ENCODE measurements at places on chromosomes 7 and 10. TPM values are rescaled to one million over a fixed set of nuclear protein-coding genes. Genes with fewer than 3 reads are reported as not detected.

Gene EPO
- polyA plus RNA-seq: not detected

Gene SEMA3D
- polyA plus RNA-seq: not detected

Gene SPDYE2
- not detected for polyA plus RNA-seq

Gene SPDYE1
- not detected for polyA plus RNA-seq

Gene TEX47
- polyA plus RNA-seq: not detected

Gene PTN
- polyA plus RNA-seq: not detected

Gene DRGX
- polyA plus RNA-seq: not detected

Gene FBH1
- 48.3 TPM for polyA plus RNA-seq

Gene MET
- not detected for polyA plus RNA-seq

GRCh38 chr7:50954716-50955115, 172.0 kb upstream of the GRB10 start:
- no peaks in the 10 kb centered on the region for H3K36me3 ChIP-seq
- H3K4me1 ChIP-seq: no peaks in the 10 kb centered on the region
- no peak for DNase-seq
- no peaks in the 10 kb centered on the region for H3K27me3 ChIP-seq

DNA sequence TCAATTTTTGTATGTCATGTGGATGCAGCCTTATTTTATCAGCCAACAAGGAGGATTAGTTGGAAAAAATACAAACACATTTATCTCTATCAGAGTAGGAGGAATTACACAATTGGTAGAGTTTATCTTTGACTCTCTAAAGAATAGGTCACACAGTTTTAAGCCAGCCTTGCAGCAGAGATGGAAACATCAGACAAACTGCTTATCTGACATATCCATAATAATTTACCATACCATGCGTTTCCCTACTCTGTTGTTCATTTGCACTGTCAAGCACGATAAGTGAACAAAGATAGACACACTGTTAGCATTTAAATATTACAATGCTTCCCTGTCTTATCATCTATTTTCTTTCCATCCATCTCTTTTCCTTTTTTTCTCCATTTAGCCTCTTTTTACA, 283.7 kb upstream of the SMIM30 start:
- DNase-seq: no peak
- no peaks in the 10 kb centered on the region for H3K4me1 ChIP-seq
- no peaks in the 10 kb centered on the region for H3K36me3 ChIP-seq

DNA sequence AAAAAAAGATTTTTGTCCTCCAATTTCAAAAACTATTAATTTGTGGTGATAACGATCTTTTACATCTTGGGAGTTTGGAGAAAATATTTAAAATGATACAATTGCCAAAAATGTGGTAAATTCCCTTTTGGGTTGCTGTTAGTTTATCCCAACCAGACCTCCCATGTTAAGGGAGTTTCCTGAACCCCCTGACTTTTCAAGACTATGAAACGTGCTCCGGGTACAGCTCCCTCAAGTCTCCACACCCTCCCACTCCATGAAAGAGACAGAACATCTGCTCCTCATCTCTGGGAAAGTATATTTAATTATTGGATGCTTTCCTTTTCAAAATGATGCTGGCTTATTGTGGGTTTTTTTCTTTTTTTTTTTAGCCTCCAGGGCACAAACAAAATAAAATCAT, 534.6 kb upstream of the NRP1 start:
- H3K36me3 ChIP-seq: no peaks in the 10 kb centered on the region
- H3K4me1 ChIP-seq: no peaks in the 10 kb centered on the region
- H3K27ac ChIP-seq: no peak overlapping the region
- H3K4me3 ChIP-seq: no peak overlapping the region
- peaks cover 6% of the 10 kb centered on the region for H3K27me3 ChIP-seq

DNA sequence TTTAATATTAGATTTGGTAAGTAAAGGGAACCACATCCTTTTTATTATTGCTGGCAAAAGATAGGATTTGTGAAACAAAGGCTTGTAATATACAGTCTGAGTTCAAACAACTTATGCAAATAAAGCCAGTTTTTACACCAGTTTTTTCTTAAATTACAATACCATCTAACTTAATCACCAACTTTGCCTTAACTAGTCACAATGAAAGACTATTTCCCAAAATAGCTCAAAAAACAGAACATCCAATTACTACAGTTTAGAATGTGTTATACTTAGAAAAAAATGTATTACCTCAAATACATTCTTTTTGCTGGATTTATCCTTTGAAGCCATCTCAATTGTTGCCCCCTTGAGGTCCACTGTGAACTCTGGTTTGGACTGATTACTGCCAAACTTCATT, 108.5 kb downstream of the ARHGAP12 start:
- no peak overlapping the region for H3K4me3 ChIP-seq
- H3K27ac ChIP-seq: no peak overlapping the region
- peaks cover 14% of the 10 kb centered on the region for H3K36me3 ChIP-seq
- no peaks in the 10 kb centered on the region for H3K4me1 ChIP-seq
- no peak for DNase-seq

- no peak for DNase-seq
- H3K4me1 ChIP-seq: no peaks in the 10 kb centered on the region
- H3K27me3 ChIP-seq: peaks cover 24% of the 10 kb centered on the region
Observed at GRCh38 chr7:45914911-45915310, 6.2 kb downstream of the IGFBP3 start.

- no peak for DNase-seq
- H3K27me3 ChIP-seq: no peaks in the 10 kb centered on the region
- no peak overlapping the region for H3K27ac ChIP-seq
- no peak overlapping the region for H3K4me3 ChIP-seq
- H3K36me3 ChIP-seq: no peaks in the 10 kb centered on the region
Observed at GRCh38 chr10:62467527-62467926, 93.4 kb downstream of the ZNF365 start.

GRCh38 chr10:6089334-6090219, 743 bp downstream of the RBM17 start:
- H3K4me1 ChIP-seq: peaks cover 58% of the 10 kb centered on the region
- no peaks in the 10 kb centered on the region for H3K36me3 ChIP-seq
- H3K4me3 ChIP-seq: peak overlapping the region; percentile 58
- DNase-seq: no peak
- H3K27me3 ChIP-seq: no peaks in the 10 kb centered on the region
- peak overlapping the region; percentile 27 for H3K27ac ChIP-seq

DNA sequence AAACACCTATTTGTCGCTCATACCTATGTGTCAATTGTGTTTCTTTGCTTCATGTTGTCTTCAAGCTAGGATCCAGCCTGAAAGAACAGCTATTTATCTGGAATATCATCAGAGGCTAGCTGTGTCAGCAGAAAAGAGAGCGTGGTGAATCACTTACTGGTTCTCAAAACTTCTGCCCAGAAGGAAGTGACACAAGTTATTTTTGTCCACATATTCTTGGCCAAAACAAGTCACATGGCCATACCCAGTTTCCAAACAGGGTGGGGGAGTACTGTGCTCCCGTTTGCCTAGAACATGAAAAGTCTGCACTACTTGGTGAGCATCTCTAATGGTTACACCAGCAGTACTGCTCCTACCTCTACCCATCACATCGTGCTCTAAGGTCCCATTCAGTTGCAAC, 160.9 kb upstream of the CSTF2T start:
- no peak overlapping the region for H3K27ac ChIP-seq
- no peaks in the 10 kb centered on the region for H3K36me3 ChIP-seq
- no peaks in the 10 kb centered on the region for H3K4me1 ChIP-seq
- H3K4me3 ChIP-seq: no peak overlapping the region
- no peaks in the 10 kb centered on the region for H3K27me3 ChIP-seq
- DNase-seq: peak; percentile 2

- no peak overlapping the region for H3K27ac ChIP-seq
- DNase-seq: no peak
- no peaks in the 10 kb centered on the region for H3K4me1 ChIP-seq
- H3K27me3 ChIP-seq: peaks cover 2% of the 10 kb centered on the region
- no peaks in the 10 kb centered on the region for H3K36me3 ChIP-seq
Observed at GRCh38 chr10:29375888-29376287, 87.0 kb downstream of the LYZL1 start.

- no peaks in the 10 kb centered on the region for H3K36me3 ChIP-seq
- no peak for DNase-seq
- H3K27me3 ChIP-seq: peaks cover 6% of the 10 kb centered on the region
- H3K27ac ChIP-seq: no peak overlapping the region
Observed at GRCh38 chr7:24729365-24730017, 27.8 kb downstream of the GSDME start.

GRCh38 chr7:28466341-28466740, 54.0 kb downstream of the CREB5 start:
- H3K36me3 ChIP-seq: no peaks in the 10 kb centered on the region
- H3K27ac ChIP-seq: no peak overlapping the region
- no peaks in the 10 kb centered on the region for H3K4me1 ChIP-seq
- no peak for DNase-seq
- no peak overlapping the region for H3K4me3 ChIP-seq

- no peaks in the 10 kb centered on the region for H3K36me3 ChIP-seq
- no peaks in the 10 kb centered on the region for H3K4me1 ChIP-seq
- DNase-seq: no peak
- no peak overlapping the region for H3K27ac ChIP-seq
Observed at GRCh38 chr7:82413237-82413636, 30.3 kb downstream of the CACNA2D1 start.

GRCh38 chr7:21160401-21160800, 267.5 kb upstream of the SP4 start:
- no peak overlapping the region for H3K27ac ChIP-seq
- H3K4me3 ChIP-seq: no peak overlapping the region
- H3K36me3 ChIP-seq: no peaks in the 10 kb centered on the region
- DNase-seq: no peak
- no peaks in the 10 kb centered on the region for H3K4me1 ChIP-seq

DNA sequence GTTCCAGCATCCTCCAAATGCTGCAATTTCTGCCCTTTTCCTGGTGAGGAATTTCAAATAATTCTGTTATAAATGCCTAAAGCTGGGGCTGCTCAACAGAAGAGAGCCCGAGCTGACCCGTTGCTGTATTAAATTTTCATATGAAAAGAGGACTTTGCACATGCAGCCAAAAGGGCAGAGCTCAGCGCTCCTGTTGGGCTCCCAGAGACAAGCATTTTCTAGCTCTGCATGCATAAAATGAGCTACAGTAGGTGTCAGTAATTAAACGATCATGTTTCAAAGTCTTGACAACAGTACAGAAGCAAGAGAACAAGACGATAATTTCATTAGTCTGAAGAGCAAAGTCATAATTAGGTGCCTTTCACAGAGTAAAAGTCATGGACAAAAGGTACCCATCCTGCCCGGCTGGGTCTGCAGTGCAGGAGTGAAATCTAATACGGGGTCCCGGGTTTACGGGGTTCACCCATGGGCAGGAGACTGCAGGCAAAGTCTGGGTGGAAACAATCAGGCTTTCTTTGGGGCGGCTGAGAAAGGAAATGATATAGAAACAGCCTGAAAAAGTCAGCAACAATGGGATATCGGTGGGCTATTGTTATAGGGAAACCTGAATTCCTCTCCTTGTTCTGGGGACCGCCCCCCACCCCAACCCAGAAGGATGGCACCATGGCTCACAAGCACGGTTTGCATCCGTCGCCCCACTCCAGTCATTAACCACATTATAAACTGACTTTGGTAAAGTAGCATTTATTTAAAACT, 66.0 kb downstream of the EBF3 start:
- no peaks in the 10 kb centered on the region for H3K4me1 ChIP-seq
- no peak overlapping the region for H3K4me3 ChIP-seq
- DNase-seq: no peak
- no peak overlapping the region for H3K27ac ChIP-seq
- H3K36me3 ChIP-seq: no peaks in the 10 kb centered on the region
- peaks cover 10% of the 10 kb centered on the region for H3K27me3 ChIP-seq

DNA sequence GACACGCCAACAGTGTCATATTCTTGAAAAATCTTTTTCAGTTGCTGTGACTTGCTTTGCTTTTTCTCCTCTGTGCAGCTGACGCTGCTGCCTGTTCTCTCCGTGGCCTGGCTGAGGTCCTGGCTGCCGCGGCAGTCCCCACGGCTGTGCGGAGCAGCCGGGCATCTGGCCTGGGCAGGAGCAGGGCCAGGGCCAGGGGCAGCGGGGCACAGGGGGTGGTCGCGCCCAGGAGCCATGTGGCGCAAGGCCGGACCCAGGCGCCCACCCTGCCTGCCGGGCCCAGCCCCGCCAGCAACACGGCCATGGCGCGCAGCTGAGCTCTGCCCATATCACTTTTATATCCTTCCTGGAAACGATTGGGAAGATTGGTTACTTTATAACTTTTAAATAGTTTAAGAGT, 109.4 kb upstream of the ACBD5 start:
- no peak overlapping the region for H3K4me3 ChIP-seq
- H3K4me1 ChIP-seq: peaks cover 20% of the 10 kb centered on the region
- no peaks in the 10 kb centered on the region for H3K36me3 ChIP-seq
- no peak overlapping the region for H3K27ac ChIP-seq
- H3K27me3 ChIP-seq: no peaks in the 10 kb centered on the region
- no peak for DNase-seq

- H3K36me3 ChIP-seq: peaks cover 23% of the 10 kb centered on the region
- no peaks in the 10 kb centered on the region for H3K27me3 ChIP-seq
- H3K27ac ChIP-seq: no peak overlapping the region
- no peaks in the 10 kb centered on the region for H3K4me1 ChIP-seq
- DNase-seq: no peak
Observed at GRCh38 chr10:131972474-131973071, 9.2 kb downstream of the BNIP3 start.

DNA sequence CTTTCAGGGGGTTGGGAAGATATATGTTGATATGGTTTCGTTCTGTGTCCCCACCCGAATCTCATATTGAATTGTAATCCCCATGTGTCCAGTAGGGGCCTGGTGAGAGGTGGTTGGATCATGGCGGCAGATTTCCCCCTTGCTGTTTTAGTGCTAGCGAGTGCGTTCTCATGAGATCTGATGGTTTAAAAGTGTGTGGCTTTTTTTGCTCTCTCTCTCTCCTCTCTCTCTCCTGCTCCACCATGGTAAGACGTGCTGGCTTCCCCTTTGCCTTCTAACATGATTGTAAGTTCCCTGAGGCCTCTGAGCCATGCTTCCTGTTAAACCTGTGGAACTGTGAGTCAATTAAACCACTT, 68.4 kb upstream of the PDZD8 start:
- no peaks in the 10 kb centered on the region for H3K36me3 ChIP-seq
- H3K4me1 ChIP-seq: peaks cover 47% of the 10 kb centered on the region
- DNase-seq: no peak
- H3K27ac ChIP-seq: no peak overlapping the region
- no peaks in the 10 kb centered on the region for H3K27me3 ChIP-seq

DNA sequence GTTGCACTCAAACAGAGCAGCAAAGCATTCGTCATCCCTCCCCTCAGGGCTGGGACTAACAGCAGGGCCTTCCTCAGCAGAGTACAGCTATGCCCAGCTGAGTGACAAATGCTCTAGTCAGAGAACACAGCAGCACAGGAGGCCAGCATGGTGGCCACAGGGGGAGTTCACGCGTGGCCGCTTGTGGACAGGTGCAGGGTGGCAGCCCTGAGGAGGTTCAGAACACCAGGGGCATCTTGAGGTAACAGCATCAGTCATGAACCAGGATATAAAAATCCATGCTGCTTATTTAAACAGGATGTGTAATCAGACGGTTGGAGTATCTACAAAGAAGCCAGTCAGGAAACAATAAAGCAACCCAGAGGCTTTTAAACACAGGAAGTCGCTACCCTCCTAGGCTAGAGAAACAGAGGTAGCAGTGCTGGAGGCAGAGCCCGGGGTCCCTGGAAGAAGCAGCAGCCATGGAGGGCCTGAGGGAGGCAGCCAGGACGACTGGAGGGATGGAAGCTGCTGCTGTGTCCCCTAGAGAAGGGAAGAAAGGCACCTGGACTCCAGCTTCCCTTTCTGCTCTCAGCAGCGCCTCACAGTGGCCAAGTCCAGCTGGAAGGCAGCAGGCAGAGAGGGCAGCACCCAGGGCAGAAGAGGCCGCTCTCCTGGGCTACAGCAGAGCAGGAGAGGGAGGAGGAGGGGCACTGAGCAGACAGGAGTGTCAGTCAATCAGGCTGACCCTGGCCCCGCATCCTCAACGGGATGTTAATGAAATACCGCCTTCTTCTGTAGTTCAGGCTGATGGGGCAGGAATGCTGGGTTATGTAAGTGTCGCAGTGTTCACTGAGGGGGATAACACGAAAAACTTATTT, 70.8 kb upstream of the UCN3 start:
- peak; percentile 77 for DNase-seq
- H3K27ac ChIP-seq: peak overlapping the region; percentile 72
- no peaks in the 10 kb centered on the region for H3K27me3 ChIP-seq
- H3K36me3 ChIP-seq: no peaks in the 10 kb centered on the region
- no peak overlapping the region for H3K4me3 ChIP-seq
- H3K4me1 ChIP-seq: peaks cover 75% of the 10 kb centered on the region
